Activated naive CD4-positive, alpha-beta T cell (primary cell): ENCODE measurements at places on chromosomes 1 and 21.

GRCh38 chr1:55278378-55278777 is 63.2 kb upstream of the USP24 start:
- DNase-seq, result no peak

- DNase-seq, result no peak
Observed at GRCh38 chr1:41981796-41982195, 63.1 kb upstream of the HIVEP3 start.

GRCh38 chr1:188365874-188366273 is 1537.1 kb downstream of the PLA2G4A start:
- no peak for DNase-seq

- no peak for DNase-seq
Observed at GRCh38 chr1:194535369-194535768, 1349.0 kb upstream of the B3GALT2 start.

DNA sequence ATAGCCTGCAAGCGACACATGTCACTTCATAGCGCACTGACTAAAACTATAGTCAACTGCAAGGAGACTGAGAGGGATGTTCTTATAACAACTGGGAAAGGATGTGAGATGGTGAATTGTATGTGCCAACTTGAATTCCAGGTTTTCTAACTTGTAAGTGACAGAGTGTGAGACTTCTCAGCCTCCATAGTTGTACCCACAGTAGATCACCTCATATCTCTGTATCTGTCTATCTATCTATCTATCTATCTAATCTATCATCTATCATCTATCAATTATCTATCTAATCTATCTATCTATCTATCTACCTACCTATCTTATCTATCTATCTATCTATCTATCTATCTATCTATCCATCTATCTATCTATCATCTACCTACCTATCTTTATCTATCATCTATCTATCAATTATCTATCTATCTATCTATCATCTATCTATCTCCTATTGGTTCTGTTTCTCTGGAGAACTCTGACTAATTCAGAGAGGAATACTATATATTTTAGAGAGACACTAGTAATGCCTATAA is 162.3 kb downstream of the CTH start:
- no peak for DNase-seq

DNA sequence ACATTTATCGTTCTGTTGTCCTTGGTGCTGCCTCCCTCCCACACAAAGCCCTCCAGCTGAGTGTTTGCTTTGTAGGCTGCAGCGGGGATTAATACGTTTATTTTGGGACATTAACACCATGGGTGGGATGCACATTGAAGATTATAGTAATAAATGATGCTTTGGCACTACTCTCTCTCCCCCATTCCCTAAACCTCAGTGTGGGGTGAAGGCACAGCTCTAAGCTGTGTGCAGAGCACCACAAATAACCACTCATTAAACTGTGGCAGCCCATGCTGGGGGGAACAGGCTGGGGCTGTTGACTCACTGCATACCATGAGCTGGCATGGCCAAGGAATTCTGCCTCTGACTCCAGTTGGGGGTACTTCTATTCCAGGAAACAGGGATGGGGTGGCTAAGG is 7.7 kb downstream of the PCP4L1 start:
- DNase-seq, result no peak

DNA sequence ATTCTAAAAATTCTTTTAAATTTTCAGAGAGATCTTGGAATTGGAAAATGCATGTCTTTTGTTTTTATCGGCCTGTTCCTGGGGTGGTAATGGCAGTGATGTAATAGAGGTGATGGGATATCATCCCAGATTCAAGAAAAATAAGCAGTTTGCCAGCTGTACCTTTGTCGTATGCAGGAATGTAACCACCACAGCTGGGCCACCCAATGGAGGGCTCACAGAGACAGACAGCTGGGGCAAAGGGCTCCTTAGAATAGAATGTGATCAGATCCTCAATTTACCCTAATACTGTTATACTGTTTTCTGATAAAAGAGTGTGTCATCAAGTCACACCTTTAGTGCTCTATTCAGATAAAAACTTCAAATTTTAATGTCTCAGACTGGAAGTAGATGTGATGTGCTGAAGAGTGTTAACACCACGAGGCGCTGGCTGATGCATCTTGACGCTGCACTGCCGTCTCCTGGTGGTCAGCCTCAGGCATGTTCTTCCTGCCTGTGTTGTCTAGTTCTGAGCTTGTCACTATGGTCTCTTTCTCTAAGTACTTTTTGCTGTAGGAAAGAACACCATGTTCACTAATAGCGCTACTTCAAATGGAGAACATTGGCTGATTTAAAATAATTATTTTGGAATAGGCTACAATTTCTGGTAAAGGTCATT is 78.8 kb downstream of the C1orf21 start:
- DNase-seq, result no peak

- no peak for DNase-seq
Observed at GRCh38 chr1:212528501-212528900, 80.1 kb upstream of the ATF3 start.

DNA sequence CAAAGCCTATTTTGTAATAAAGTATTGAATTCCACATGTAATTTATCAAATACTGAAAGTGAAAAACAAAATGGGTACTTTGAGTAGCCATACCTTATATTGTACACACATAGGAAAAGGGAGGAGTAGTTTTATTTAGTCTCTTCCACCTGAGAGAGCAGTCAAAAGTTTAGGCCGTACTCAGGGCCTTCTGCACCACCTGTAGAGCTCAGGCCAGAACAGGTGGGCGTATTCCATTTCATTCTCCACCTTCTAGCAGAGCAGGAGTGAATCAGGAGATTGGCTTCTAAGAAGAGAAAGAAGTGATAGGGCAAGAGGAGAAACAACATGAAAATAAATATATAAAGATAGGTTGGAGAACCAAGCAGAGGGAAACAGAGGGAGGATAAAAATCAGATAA is 44.0 kb downstream of the TRAF5 start:
- DNase-seq, result no peak

DNA sequence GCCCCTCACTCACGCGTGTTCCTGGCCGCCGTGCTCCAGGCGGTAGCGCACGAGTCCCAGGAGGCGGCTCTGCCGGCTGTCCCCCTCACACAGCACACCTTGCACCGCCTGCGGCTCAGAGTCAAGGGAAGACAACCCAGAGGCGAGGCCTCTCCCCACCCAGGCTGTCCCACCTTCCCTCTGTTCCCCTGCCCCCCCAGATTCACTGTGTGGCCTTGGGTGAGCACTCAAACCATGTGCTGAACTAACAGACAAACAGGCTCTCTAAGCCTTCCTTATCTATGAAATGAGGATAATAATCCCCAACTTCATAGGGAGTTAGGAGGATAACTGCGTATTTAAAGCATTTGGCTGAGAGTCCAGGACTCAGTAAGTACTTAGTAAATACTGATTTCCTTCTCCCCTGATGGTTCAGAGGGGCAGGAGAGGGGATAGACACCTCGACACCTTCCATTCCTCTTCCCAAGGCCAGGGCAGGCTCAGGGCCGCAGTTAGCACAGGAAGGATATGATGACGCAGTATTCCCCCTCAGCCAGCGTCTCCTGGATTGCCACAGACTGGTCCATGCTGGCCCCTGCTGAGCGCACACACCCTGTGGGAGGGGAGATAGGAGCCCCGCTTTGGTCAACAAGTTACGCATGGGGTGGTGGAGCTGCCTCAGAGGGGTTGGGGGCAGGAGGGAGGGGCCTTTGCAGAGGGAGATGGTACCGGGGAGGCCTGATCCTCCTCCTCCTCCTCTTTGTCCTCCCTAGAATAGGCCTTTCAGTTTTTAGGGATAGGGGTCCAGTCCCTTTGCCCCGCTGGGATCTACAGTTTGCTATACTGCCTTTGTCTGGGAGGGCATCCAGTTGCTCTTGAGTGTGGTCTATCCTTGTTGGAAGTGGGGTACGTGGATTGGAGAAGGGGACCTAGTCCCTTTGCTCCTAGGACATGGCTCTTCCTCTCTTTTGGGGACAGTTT is 830 bp downstream of the INPP5B start:
- no peak for DNase-seq

DNA sequence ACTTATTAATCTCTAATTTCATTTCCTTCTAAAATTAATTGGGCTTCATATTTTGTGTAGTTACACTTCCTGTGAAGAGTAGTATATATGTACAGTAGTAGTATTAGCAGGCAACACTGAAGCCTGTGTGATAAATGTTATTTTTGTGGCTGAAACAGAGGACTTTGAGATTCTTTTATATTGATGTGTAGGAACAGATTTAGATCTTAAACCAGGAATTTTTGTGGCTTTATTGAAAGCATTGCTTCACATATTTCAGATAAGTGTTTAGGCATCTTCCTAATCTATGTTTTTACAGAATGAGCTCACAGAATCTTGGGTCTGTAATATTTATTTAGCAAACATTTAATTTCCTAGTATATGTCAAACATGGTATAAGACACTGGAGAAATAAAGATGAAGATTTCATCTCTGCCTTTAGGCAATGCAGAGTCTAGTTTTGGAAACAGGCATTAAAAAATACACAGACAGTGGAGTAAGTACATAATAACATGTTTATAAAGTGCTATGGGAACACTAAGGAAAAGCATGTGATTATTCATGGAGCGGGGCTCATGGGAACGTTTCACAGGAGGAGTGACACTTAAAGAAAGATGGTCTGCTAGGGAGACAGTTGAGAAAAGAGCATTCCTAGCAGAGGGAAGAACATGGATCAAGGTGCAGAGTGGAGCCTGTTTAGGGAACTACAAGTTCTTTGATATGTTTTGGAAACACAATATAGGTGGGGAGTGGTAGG is 52.7 kb downstream of the MIGA1 start:
- DNase-seq, result no peak

DNA sequence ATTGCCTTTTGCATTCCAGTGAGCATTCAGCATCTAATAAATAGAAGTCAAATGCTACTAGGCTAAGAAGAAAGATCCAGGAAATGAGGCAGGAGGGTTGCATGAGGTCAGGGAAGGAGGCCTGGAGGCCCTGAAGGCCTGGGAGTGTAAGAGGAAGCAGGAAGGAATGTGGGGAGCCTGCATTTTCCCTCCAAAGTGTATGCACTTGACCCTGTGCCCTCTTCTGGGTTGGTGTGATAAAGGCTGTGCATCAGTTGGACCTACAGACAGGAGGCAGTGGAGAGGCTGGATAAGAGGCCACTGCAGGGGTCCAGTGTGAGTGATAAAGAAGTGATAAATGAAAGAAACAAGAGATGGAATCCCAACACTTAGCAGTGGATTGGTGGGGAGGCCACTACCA is 20.4 kb downstream of the KIAA1614 start:
- no peak for DNase-seq

GRCh38 chr1:115258302-115258866 is 79.7 kb downstream of the NGF start:
- DNase-seq, result no peak

DNA sequence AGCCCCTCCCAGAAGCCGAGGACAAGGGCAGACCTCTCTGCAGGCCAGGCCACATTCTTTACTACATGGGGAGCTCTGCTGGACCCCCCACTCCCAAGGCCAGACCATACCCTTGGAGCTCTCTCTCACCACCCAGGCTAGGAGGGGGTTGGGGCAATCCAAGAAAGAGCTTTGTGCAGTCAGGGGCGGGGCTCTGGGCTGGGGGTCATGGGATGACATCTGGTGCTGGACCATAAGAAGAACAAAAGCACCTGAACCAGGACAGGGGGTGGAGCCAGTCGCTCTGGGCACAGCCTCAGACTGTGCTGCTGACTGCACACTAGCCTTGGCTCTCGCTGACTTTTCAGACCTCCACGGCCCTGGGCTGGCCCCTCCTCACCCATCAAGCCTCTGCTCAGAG is 23.1 kb upstream of the AJAP1 start:
- no peak for DNase-seq

DNA sequence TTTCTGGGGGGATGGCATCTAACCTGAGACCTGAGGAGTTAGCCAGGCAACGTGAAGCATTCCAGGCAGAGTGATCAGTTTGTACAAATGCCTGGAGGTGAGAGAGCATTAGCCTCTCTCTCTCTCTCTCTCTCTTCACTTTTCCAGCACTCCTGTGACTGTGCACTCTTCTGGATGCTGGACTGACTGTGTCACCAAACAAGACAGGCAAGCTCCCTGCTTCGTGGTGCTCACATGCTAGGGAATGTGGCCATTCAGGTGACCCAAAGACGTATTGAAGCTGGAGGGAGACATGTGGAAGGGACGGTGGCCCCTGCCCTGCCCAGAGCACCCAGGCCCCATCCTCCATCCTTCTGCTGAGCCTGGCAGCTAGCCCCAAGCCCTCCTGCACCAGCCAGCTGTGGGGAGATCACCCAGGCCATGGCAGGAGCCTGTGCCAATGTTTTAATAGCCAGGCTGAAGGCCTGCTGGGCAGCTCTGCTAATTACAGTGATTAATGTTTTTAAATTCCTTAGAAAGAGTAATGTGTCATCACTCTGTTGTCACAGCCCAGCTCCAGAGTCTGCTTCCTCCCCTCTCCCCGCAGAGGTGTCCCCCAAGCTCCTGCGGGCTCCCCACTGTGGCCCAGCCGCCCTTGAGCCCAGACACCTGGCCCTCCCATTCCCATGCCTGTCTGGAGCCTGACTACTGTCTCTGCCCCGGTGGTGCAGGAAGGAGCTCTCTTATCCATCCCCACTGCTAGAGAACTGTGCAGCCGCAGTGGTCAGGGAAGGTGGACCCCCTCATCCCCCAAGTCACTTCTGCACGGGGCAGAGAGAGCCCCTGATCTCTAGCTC is 48.9 kb downstream of the UBIAD1 start:
- DNase-seq, result no peak

DNA sequence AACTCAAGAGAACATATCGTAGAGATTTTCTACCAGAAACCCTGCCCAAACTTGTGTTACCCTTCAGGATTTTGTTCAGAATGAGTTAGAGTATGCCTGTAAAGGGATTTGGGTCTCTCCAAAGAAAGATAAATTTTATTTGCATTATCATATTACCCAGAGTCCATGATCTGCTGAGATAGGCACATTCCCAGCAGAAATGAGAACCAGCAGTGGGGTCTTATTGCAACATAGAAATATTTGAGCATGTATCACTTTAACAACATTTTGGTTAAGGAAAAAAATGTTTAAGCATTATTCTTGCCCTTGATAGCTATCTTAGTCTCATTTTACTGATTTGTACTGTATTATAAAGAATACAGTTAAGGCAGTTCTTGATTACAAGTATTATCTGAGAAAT is 10.6 kb downstream of the VCAM1 start:
- DNase-seq, result no peak

DNA sequence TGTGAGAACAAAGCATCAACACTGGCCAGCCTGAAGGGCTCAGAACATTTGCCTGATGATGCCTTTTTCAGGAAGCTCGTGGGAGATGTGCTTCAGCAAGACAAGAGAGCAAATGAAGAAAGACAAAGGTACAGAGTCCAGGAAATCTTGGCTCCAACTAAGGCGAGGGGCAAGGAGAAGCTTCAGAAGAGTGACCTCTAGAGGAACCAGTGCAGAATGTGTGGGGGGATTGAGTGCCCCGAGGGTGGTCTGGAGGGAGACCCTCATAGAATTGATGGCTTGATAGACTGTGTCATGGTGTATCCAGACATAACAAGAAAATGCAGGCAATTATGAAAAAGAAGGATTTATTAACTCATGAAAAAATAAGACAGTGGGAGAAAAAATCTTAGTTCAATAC is 15.3 kb upstream of the NLRP3 start:
- DNase-seq, result no peak

GRCh38 chr1:101219924-101220870 is 16.6 kb upstream of the S1PR1 start:
- DNase-seq, result no peak
